ENCODE measurements at places on chromosomes 2 and 18.

GRCh38 chr2:14125624-14126293 is 506.8 kb upstream of the LRATD1 start:
- DNase-seq: no peak

DNA sequence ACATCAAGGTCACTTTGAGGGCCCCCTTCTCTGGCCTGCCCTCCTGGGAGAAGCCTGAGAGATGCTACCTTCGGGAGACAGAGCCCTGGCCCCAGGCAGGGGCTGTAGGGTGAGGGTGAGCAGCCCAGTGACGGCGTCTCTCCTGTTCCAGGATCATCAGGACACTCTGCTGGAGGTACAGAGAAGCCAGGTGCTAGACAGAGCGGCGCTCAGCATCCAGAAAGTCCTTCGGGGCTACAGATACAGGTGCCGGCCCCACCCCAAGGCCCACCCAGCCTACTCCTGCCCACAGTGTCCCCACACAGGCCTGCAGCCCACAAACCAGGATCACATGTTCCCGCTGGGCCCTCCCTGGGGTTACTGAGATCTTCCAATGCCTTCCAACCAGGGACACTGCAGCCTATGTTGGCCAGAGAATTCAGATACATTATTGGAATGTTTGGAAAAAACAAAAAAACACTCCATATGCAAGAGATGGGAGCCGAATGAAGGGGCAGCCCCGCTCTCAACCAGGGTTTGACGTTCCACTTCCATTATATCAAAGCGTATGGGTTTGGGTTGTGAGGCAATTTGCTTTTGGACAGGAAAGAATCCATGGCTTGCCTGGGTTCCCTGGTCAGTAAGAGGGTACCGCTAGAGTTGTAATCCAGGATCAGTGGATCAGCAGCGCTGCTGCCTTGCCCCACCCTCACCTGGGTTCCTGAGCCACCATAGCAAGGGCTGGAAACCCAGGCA is 49.5 kb upstream of the GPR17 start:
- DNase-seq: no peak

- no peak for DNase-seq
Measured at GRCh38 chr2:67991456-67991855, 71.3 kb downstream of the C1D start.

DNA sequence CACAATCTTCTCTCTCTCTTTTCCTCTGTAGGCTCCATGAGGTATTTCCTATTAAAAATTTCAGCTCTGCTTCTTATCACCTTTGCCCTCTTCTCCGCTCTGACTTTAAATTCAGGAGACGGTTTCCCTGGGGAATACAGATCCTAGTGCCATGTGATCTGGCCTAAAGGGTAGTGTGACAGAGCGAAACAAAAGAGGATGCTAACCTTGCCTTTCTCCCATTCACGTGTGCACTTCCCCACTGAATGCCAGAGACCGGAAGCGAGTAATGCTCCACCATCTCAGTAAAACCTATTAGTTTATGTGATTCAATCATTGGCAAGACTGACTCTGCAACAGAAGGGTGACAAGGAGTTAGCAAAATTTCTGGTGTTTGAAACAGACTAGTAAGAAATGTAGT is 358.3 kb downstream of the ZNF521 start:
- no peak for DNase-seq

GRCh38 chr2:18763338-18763737 is 174.0 kb upstream of the NT5C1B start:
- DNase-seq: no peak

DNA sequence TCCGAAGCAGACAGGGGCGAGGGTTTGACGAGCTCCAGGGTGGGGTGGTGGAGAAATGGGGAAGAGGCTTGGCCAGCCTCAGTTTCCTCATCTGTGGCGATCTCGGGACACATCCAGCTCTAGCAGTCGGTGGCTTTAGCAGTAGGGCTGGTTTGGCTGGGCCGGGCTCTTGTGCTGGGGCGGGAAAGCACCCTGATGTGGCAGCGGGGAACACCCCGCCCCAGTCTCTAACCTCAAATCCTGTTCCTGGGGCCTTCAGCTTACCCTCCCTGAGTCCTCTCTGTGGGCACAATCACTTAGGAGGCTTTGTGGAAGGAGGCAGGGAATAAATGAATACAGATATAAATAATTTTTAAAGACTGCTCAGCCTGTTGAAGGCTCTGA is 26.5 kb upstream of the MCFD2 start:
- peak; percentile 68 for DNase-seq

GRCh38 chr2:234996069-234996940 is 44.5 kb downstream of the SH3BP4 start:
- no peak for DNase-seq

- no peak for DNase-seq
Measured at GRCh38 chr18:63773551-63773950, 1.7 kb upstream of the SERPINB7 start.

DNA sequence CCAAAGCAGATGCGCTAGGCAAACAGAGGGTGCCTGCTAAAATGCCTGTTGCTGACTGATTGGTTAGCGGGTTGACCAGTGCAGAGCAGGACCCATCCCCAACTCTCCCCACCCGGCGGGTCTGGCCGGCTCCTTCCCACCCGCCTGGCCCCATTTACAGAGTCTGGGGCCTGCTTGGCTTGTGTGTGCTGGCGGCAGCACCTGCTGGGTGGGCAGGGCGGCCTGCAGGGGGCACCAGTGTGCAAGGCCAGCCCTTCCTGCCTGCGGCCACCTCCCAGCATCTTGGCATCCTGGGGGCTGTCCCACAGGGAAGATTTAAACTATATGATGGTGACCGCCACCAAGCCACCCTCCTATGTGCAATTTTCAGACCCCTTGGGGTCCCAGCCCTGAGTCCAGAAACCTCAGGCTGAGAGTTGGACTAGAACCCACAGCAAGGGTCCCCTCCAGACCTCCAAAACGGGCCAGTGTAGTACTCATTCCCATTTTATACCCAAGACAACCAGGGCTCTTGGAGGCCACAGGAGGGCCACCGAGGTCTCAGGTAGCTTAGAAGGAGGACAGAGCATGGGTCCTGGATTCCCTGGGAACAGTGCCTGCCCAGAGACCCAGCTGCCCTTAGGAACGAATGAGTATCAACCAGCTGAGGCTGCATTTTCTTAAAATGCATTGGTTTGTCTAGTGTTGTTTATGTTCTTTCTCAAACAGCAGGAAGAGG is 173.6 kb downstream of the SMAD7 start:
- DNase-seq: peak; percentile 60

GRCh38 chr2:8225266-8225665 is 456.6 kb upstream of the ID2 start:
- DNase-seq: no peak

- no peak for DNase-seq
Measured at GRCh38 chr2:127563458-127564428, 28.3 kb downstream of the MYO7B start.

DNA sequence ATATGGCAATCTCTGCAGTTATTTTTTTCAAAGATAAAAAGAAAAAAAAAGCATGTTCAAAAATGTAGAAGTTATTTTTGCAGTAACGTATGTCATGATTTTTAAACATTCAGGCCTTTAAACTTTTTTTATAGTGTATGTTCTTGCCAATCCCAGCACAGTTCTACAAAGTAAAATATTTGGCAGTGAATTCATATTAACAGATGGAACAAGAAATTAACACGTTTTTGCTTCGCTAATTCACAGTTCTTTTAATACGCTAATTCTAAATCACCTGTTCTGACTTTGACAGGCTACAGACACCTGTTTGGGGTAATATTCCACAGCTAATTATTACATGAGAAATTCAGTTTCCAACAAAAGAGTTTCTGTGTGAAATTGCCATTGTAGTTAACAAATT is 183.2 kb downstream of the ARHGAP15 start:
- DNase-seq: no peak

- no peak for DNase-seq
Measured at GRCh38 chr18:8616028-8616401, 6.8 kb downstream of the RAB12 start.

DNA sequence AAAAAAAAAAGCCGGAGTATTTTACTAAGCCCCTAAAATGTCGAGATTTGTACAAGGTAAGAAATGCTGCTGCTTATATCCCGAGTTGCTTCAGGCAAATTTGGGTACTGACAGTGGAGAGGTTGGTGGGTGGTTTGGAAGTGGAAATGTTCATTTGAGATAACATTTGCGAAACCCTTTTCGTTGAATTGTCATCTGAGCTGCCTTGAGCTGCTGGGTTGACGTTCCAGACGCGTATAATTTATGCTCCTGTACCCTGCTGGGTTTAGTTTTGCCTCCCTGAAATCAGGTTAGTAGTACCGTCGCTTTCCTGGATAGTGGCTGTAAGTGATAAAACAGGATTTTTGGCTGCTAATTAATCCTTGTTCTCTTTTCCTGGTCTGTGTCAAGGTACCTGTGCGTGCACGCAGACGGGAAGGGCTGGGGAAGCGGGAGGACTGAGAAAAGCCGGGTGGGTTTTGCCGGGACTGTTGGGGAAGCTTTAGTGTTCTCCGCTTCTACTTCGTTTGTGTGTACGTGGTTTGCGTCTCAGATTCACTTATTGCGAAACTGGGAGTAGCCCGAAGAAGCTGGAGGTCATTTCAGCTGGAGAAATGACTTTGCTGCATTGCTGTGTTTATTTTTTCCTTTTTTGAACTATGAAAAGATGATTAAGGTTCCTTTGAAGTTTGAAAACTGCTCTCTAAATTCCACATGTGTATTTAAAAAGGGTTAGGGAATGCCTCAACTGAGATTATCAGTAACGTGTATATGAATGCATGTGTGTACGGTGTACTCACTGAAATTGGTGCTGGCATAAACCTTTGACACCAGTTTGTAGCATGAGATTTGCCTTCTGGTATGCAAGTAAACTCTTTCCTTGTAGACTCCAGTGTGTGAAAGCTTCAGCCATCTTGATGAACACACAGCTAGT is 709 bp downstream of the UGP2 start:
- DNase-seq: peak; percentile 24

DNA sequence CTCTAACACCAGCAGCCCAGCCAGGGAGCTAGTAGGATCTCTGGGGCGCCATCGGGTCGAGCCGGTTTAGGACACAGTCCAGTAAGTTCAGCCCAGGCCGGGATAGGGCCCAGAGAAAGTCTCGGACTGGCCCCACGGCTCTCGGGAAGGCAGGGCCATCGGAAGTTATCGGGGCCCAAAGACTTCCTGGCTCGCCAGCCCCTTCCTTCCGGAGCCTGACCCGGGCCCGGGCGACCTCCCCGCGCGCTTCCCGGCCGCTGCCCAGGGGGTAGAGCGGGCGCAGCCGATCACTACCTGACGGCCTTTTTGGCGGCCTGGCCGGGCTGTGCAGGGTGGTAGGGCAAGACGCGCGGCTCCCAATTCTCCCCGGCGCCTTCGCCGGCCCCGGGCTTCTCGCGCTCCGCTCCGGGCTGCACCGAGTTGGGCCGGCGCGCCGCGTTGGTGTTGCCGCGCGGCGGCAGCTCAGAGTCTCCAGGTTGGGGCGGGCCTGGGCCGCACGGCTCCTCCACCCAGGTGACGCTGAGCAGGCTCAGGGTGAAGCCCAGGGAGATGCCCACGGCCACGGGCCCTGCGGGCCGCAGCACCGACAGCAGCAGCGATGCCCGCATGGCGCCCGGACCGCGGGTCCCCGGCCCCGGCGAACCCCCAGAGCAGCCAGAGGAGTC is 546 bp downstream of the CHPF start:
- DNase-seq: no peak

- DNase-seq: peak; percentile 62
Measured at GRCh38 chr2:37585982-37586621, 85.3 kb downstream of the CDC42EP3 start.

DNA sequence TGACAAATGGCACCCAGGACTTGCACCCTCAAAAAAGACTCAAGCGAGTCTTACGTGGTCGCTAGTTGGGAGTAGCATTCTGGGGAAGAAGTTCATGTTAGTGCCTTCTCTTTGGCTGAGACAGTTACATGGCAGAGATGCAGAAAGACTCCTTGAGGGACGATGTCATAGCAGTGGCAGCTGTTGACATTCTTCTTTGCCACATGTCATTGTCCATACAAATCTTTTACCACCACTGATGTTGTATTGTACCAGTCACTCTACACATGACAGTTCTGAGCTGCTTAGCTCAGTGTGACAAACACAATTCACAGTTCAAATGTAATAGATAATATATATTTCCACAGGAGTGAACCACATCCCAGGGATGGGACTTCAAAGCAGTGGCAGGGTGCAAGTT is 197.1 kb downstream of the TCF4 start:
- no peak for DNase-seq

- DNase-seq: no peak
Measured at GRCh38 chr2:136058262-136058661, 59.7 kb downstream of the CXCR4 start.

- no peak for DNase-seq
Measured at GRCh38 chr2:168915441-168916330, 14.6 kb downstream of the G6PC2 start.

DNA sequence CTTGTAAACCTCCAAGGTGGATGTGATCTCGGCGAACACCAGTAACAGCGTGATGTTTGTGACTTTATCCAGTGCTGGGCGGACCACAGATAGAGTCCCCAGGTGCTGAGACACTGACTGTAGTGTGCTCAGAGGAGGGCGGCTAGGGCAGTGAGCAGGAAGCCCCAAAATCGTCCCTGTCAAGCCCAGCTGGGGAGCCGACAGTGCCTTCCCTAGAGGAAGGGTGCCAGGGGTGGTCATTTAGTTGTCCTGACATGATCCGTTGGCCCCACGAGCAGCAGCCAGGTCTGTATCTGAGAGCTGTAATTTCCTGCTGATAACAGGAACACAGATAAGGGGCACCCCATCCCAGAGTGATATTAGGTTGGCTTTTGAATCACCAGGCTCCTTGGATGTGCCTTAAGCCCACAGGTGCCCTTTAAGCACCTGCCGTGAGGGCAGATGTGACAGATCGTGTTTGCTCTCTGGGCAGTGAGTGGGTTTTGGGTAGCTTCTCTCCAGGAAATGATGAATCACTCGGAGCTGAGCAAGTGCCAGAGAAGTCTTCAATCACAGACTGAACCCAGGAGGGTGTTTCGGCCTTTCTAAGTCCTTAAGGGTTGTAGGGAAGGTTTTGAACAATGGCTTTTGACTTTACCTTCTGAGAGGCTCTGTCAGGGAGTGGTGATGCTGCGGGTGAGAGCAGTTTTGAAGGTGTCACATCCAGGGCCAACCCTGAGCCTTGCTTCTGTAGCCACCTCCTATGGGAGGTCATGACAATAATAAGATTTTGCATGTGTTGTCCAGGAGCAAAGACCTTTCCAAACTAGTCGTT is 7.7 kb downstream of the LPIN1 start:
- no peak for DNase-seq

- DNase-seq: no peak
Measured at GRCh38 chr2:145692971-145693478, 1173.1 kb upstream of the ZEB2 start.

DNA sequence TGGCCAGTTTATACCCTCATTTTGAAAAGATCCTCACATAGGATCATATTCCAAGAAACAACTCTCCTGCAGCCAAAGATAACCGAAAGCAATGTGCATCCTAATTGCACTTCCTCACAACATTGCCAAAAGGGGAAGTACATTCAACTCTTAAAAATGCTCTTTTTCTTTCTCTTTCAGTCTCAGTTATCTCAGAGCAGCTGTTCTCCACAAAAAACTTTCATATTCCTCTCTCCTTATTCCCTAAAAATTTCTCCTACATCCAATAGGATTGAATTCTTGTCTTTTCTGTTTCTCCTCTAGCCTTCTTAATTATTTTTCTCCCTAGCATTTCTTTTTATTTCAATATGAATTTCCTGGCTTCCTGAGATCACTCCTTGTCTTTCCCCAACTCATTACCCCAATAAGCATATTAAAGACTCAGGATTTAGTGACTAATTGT is 7.4 kb upstream of the VRK2 start:
- DNase-seq: no peak

Data from T-cell (primary cell).